Renal cortex interstitium (tissue), 15 donors: ENCODE measurements at places on chromosomes 13 and 19. TPM values are rescaled to one million over a fixed set of nuclear protein-coding genes. Genes with fewer than 3 reads are reported as not detected.

The ZNF20 gene
- polyA plus RNA-seq = 7.2 TPM

The CGB2 gene
- polyA plus RNA-seq = not detected

The TYROBP gene
- 11.9 TPM for polyA plus RNA-seq

The ANGPTL8 gene
- 0.68 TPM for polyA plus RNA-seq

The NOVA2 gene
- polyA plus RNA-seq = 4.2 TPM

The MIA gene
- 0.19 TPM for polyA plus RNA-seq

The MYADM gene
- polyA plus RNA-seq = 75.4 TPM

The DENND1C gene
- polyA plus RNA-seq = 37.1 TPM

The PTGIR gene
- 2.6 TPM for polyA plus RNA-seq

The ZNF429 gene
- polyA plus RNA-seq = 31.9 TPM

The FAM216B gene
- not detected for polyA plus RNA-seq

The UPK1A gene
- 5.1 TPM for polyA plus RNA-seq

The ZNF616 gene
- polyA plus RNA-seq = 18.3 TPM

The ZNF44 gene
- 44.3 TPM for polyA plus RNA-seq

The ZNF229 gene
- 16.1 TPM for polyA plus RNA-seq

The OLFM2 gene
- 26.8 TPM for polyA plus RNA-seq

The OR7C1 gene
- 0.06 TPM for polyA plus RNA-seq

The SIAH3 gene
- 0.75 TPM for polyA plus RNA-seq

The ACP5 gene
- polyA plus RNA-seq = 12.9 TPM

The SH2D3A gene
- polyA plus RNA-seq = 4.6 TPM

The MLLT1 gene
- 116 TPM for polyA plus RNA-seq

The CAPN12 gene
- 7.8 TPM for polyA plus RNA-seq

The BICRA gene
- polyA plus RNA-seq = 16.5 TPM

The KIR3DL1 gene
- polyA plus RNA-seq = not detected

The FAM124A gene
- polyA plus RNA-seq = 4.5 TPM

The PSG1 gene
- polyA plus RNA-seq = not detected

The SLC1A6 gene
- polyA plus RNA-seq = 0.36 TPM

The HCN2 gene
- 0.45 TPM for polyA plus RNA-seq

The CGB1 gene
- not detected for polyA plus RNA-seq

The MISP3 gene
- 8.4 TPM for polyA plus RNA-seq

The CACTIN gene
- 30.8 TPM for polyA plus RNA-seq

The CPB2 gene
- 0.15 TPM for polyA plus RNA-seq

The CYP4F12 gene
- 1.3 TPM for polyA plus RNA-seq

The NEK5 gene
- polyA plus RNA-seq = 4.3 TPM

The PRR22 gene
- 2.5 TPM for polyA plus RNA-seq

The IGFL1 gene
- not detected for polyA plus RNA-seq

The HS6ST3 gene
- polyA plus RNA-seq = 2.8 TPM

The LILRA6 gene
- polyA plus RNA-seq = 0.44 TPM

The ATP4B gene
- 0.89 TPM for polyA plus RNA-seq

The ZNF667 gene
- 20.7 TPM for polyA plus RNA-seq

The KLK2 gene
- not detected for polyA plus RNA-seq

The CARD8 gene
- polyA plus RNA-seq = 55.4 TPM

The RNF225 gene
- polyA plus RNA-seq = not detected
